ENCODE measurements at places on chromosomes 4 and X.

- no peak for DNase-seq
Measured at GRCh38 chr4:70463335-70463734, 8.7 kb upstream of the MUC7 start.

DNA sequence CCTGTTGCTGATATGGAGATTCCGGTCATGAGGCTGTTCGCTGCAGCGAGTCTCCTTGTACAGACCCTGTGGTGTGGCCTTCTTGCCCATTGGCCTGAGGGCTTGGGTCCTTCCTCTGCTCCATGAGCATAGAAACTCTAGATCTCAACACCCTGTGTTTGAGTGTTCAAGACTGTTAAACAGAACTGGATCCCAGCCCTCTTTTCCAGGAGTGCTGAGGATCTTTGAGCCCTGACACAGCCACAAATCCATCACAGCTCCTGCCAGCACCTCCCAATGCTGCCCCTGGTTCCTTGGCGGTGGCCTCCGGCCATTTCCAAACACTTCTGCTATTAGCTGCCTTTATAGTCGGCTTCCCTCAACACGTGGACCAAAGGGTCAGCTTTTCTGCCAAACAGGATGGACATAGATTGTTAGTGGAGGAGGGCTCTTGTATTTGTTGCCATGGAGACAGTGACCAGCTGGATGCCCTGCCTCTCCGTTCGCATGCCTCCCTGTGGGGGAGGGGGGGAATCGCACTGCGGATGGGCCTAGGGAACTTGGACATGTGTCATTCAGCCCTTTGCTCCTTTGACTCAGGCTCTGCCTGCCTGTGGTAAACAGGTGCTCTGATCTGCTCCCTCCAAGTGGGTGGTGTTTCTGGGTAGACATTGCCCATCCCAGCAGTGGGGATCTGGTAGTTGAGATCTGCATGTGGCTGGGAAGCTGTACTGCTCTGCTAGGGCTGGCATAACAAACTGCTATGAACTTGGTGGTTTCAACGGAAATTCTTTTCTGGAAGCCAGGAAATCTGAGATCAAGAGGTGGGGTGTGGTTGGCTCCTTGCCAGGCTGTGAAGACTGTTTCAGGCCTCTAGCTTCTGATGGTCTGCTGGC, 6.9 kb upstream of the WDR1 start:
- no peak for DNase-seq

DNA sequence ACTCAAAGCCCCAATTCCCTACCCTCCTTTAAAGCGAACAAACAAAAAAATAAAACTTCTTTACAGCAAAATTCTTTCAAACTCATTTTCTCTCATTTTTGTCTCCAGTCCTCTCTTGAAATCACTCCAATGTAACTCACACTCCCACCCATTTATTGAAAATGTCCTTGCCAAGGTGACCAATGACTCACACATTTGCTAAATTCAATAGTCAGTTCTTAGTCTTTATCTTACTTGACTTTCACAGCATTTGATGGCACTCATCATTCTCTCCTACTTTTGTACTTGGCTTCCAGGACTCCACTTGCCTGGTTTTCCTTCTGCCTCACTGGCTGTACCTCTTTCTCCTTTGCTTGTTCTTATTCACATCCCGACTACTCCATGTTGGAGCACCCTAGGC, 19.9 kb downstream of the CC2D2A start:
- DNase-seq: no peak

DNA sequence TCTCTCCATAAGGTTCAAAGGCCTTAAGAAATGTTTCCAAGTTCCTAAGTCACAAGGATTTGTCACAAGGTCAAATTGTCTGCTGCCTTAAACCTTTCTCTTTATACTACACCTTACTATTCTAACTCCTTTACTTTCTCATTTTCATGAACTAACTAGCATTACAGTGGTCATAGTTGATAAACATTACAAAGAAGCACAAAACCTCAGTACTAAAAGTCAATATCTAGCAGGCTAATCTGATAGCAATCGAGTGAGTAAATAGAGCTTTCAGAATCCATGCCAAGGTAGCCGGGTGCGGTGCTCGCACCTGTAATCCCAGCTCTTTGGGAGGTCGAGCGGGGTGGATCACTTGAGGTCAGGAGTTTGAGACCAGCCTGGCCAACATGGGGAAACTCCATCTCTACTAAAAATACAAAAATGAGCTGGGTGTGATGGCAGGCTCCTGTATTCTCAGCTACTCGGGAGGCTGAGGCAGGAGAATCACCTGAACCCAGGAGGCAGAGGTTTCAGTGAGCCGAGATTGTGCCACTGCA, 510.0 kb downstream of the GBA3 start:
- DNase-seq: no peak

- no peak for DNase-seq
Measured at GRCh38 chr4:82639971-82640370, 78.2 kb upstream of the TMEM150C start.

DNA sequence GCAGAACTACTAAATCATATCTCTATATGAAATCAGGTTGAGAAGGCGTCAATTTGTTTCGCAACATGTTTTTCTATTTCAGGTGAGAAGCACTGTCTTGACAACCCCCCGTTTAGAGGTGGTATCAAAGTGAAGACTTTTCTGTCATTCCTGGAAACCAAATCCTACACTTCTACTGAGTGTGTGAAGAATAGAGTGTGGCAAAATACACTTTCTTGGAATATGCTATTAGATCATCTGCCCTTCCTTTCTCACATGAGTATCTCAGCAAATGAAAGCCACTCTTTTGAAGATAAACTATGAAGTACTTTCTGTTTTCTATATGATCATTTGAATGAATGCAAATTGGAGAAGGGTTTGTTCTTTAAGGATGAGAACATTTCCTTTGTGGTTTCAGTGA, 174.0 kb upstream of the FMR1 start:
- no peak for DNase-seq

- DNase-seq: no peak
Measured at GRCh38 chr4:39118034-39118658, 56.1 kb downstream of the KLHL5 start.

- no peak for DNase-seq
Measured at GRCh38 chr4:7252510-7253340, 60.4 kb downstream of the SORCS2 start.

All from caudate nucleus (tissue), 63 donors.